ENCODE measurements at places on chromosomes 3 and 15.

GRCh38 chr3:30510596-30510995 is 95.8 kb upstream of the TGFBR2 start:
- no peak for DNase-seq
- H3K27me3 ChIP-seq, result no peaks in the 10 kb centered on the region
- no peak overlapping the region for H3K4me3 ChIP-seq
- no peaks in the 10 kb centered on the region for H3K36me3 ChIP-seq
- H3K4me1 ChIP-seq, result peaks cover 11% of the 10 kb centered on the region

- H3K36me3 ChIP-seq, result no peaks in the 10 kb centered on the region
- H3K27ac ChIP-seq, result peak overlapping the region; percentile 30
- peaks cover 10% of the 10 kb centered on the region for H3K4me1 ChIP-seq
- peak; percentile 60 for DNase-seq
- H3K4me3 ChIP-seq, result no peak overlapping the region
- no peaks in the 10 kb centered on the region for H3K27me3 ChIP-seq
Observed at GRCh38 chr3:136994772-136995516, 37.2 kb downstream of the IL20RB start.

DNA sequence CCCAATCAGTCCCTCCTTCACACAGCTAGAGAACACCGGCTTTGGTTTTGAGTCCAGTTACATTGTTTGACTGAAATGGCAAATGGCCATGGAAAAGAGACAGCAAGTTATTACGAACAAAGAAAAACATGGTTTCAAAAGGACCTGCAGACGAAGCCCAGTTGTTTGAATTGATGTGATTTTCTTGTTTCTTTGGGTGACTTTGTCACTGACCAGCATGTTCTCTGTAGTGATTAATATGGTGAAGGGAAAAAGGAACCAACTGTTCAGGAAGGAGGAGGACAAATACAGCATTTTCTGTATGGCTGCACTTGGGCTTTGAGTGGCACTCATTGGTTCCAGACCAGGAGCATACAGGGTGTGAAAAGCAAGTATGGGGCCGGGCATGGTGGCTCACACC is 217.4 kb upstream of the TPM1 start:
- H3K4me3 ChIP-seq, result no peak overlapping the region
- no peak overlapping the region for H3K27ac ChIP-seq
- no peaks in the 10 kb centered on the region for H3K4me1 ChIP-seq
- no peak for DNase-seq
- peaks cover 2% of the 10 kb centered on the region for H3K27me3 ChIP-seq

GRCh38 chr3:50651920-50652529 is 22.7 kb upstream of the DOCK3 start:
- peaks cover 25% of the 10 kb centered on the region for H3K4me1 ChIP-seq
- H3K36me3 ChIP-seq, result peaks cover 19% of the 10 kb centered on the region
- H3K27me3 ChIP-seq, result no peaks in the 10 kb centered on the region
- H3K4me3 ChIP-seq, result no peak overlapping the region

DNA sequence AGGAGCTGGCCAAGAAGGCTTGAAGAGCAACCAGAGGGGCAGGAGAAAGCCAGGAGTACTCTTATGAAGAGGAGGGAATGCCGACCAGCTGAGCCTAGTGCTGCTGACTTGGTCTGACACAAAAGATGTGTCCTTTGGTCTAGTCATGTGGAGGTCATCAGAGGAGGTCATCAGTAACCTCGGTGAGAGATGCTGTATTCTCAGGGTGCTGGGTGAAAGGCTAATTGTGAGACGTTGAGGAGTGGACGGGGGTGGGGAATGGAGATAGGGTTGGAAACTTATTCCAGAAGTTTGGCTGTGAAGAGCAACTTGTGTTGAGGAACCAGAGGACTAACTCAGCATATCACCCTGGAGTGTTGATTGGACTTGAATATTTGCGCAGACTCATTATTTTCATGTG is 5.5 kb downstream of the CRTC3 start:
- H3K4me3 ChIP-seq, result no peak overlapping the region
- peaks cover 86% of the 10 kb centered on the region for H3K4me1 ChIP-seq
- H3K27ac ChIP-seq, result no peak overlapping the region
- DNase-seq, result no peak
- peaks cover 25% of the 10 kb centered on the region for H3K36me3 ChIP-seq

- DNase-seq, result no peak
- H3K4me1 ChIP-seq, result peaks cover 5% of the 10 kb centered on the region
- no peak overlapping the region for H3K4me3 ChIP-seq
- H3K27ac ChIP-seq, result no peak overlapping the region
Observed at GRCh38 chr15:44029940-44030568, 165.0 kb downstream of the FRMD5 start.

DNA sequence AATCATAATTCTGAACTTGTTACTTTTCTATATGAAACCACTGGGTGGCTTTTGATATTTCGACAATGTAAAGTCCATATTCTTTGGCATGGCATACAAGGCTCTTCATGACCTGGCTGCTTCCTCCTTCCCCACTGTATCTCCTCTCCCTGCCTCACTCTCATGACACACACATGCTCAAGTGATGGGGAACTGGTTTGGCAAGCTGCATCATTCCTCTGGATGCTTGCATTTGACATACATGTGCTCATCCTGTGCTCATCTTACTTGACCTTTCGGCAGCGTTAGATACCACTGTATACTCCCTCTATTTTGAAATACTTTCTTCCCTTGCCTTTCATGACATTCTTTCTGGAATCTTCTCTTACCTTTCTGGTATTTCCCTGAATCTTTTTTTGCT is 51.8 kb upstream of the ZDHHC23 start:
- peaks cover 6% of the 10 kb centered on the region for H3K4me1 ChIP-seq
- no peak overlapping the region for H3K27ac ChIP-seq
- DNase-seq, result no peak
- no peaks in the 10 kb centered on the region for H3K27me3 ChIP-seq

- no peaks in the 10 kb centered on the region for H3K27me3 ChIP-seq
- H3K36me3 ChIP-seq, result no peaks in the 10 kb centered on the region
- no peaks in the 10 kb centered on the region for H3K4me1 ChIP-seq
- no peak overlapping the region for H3K27ac ChIP-seq
- no peak for DNase-seq
Observed at GRCh38 chr3:55531321-55531720, 44.2 kb upstream of the WNT5A start.

GRCh38 chr15:76974456-76975036 is 20.4 kb upstream of the PSTPIP1 start:
- H3K27ac ChIP-seq, result no peak overlapping the region
- no peaks in the 10 kb centered on the region for H3K36me3 ChIP-seq
- peak; percentile 42 for DNase-seq
- H3K27me3 ChIP-seq, result no peaks in the 10 kb centered on the region

- peaks cover 57% of the 10 kb centered on the region for H3K4me1 ChIP-seq
- DNase-seq, result peak; percentile 65
- H3K36me3 ChIP-seq, result no peaks in the 10 kb centered on the region
- peak overlapping the region; percentile 99 for H3K27ac ChIP-seq
- peak overlapping the region; percentile 24 for H3K4me3 ChIP-seq
Observed at GRCh38 chr3:31253782-31254181, 278.9 kb upstream of the STT3B start.

GRCh38 chr3:125261031-125261430 is 48.5 kb upstream of the SLC12A8 start:
- no peak overlapping the region for H3K4me3 ChIP-seq
- H3K4me1 ChIP-seq, result peaks cover 5% of the 10 kb centered on the region
- DNase-seq, result no peak
- H3K27ac ChIP-seq, result no peak overlapping the region
- H3K36me3 ChIP-seq, result peaks cover 41% of the 10 kb centered on the region

GRCh38 chr3:159674583-159674982 is 314.1 kb upstream of the IL12A start:
- no peaks in the 10 kb centered on the region for H3K36me3 ChIP-seq
- H3K4me3 ChIP-seq, result no peak overlapping the region
- H3K27me3 ChIP-seq, result no peaks in the 10 kb centered on the region
- H3K27ac ChIP-seq, result no peak overlapping the region
- no peak for DNase-seq
- H3K4me1 ChIP-seq, result no peaks in the 10 kb centered on the region

GRCh38 chr15:66617137-66618090 is 51.6 kb upstream of the LCTL start:
- no peak overlapping the region for H3K27ac ChIP-seq
- peaks cover 15% of the 10 kb centered on the region for H3K27me3 ChIP-seq
- H3K4me1 ChIP-seq, result no peaks in the 10 kb centered on the region
- H3K36me3 ChIP-seq, result no peaks in the 10 kb centered on the region
- H3K4me3 ChIP-seq, result no peak overlapping the region

DNA sequence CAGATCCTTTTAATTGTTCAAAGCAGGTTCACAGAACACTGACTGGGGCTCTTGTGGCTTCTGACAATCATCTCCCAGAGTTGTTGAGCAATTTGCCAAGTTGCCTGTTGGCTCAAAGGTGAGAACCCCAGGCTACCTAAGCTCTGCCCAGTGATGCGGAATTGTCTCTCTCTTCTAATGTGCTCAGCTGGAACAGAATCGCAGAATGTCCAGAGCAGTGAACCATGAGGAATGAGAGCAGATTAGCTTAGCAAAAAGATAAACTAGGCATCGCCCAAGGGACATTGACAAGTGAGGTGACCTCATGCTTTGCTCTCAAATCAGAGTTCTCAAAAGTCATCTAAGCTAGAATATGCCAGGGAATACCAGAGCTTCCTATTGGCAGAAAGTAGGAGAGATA is 148.1 kb downstream of the WDR76 start:
- DNase-seq, result no peak
- peaks cover 19% of the 10 kb centered on the region for H3K4me1 ChIP-seq
- H3K4me3 ChIP-seq, result no peak overlapping the region

- H3K4me1 ChIP-seq, result peaks cover 4% of the 10 kb centered on the region
- H3K27me3 ChIP-seq, result peaks cover 12% of the 10 kb centered on the region
- no peaks in the 10 kb centered on the region for H3K36me3 ChIP-seq
- no peak overlapping the region for H3K4me3 ChIP-seq
- no peak overlapping the region for H3K27ac ChIP-seq
Observed at GRCh38 chr3:182787302-182788036, 5.8 kb upstream of the ATP11B start.

GRCh38 chr3:189298469-189299375 is 127.0 kb downstream of the TPRG1 start:
- no peak overlapping the region for H3K4me3 ChIP-seq
- H3K4me1 ChIP-seq, result peaks cover 68% of the 10 kb centered on the region
- peak; percentile 42 for DNase-seq

- DNase-seq, result no peak
- H3K27ac ChIP-seq, result no peak overlapping the region
- no peaks in the 10 kb centered on the region for H3K36me3 ChIP-seq
- H3K4me1 ChIP-seq, result no peaks in the 10 kb centered on the region
- no peak overlapping the region for H3K4me3 ChIP-seq
- no peaks in the 10 kb centered on the region for H3K27me3 ChIP-seq
Observed at GRCh38 chr3:97106652-97106989, 292.2 kb downstream of the EPHA6 start.

DNA sequence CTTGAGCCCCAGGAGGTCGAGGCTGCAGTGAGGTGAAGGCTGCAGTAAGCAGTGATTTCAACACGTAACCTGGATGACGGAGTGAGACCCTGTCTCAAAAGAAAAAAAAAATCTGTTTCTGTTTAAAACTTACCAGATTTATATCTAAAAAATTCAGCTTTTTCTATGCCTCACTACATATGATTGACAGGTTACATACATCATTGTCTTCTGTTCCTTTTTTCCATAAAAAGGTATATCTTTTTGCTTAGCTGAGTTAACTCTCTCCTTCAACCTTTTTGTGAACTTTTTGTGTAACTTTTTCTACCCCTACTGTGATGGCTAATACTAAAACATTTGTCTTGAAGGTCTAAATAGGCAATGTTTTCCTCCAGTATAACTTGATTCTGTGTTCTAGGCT is 38.6 kb upstream of the SETD2 start:
- no peaks in the 10 kb centered on the region for H3K4me1 ChIP-seq
- H3K27ac ChIP-seq, result no peak overlapping the region
- no peak for DNase-seq
- H3K36me3 ChIP-seq, result no peaks in the 10 kb centered on the region

GRCh38 chr15:68528626-68529290 is 50.0 kb upstream of the CORO2B start:
- peaks cover 6% of the 10 kb centered on the region for H3K27me3 ChIP-seq
- no peak overlapping the region for H3K4me3 ChIP-seq
- peaks cover 2% of the 10 kb centered on the region for H3K36me3 ChIP-seq
- no peak for DNase-seq
- no peak overlapping the region for H3K27ac ChIP-seq

DNA sequence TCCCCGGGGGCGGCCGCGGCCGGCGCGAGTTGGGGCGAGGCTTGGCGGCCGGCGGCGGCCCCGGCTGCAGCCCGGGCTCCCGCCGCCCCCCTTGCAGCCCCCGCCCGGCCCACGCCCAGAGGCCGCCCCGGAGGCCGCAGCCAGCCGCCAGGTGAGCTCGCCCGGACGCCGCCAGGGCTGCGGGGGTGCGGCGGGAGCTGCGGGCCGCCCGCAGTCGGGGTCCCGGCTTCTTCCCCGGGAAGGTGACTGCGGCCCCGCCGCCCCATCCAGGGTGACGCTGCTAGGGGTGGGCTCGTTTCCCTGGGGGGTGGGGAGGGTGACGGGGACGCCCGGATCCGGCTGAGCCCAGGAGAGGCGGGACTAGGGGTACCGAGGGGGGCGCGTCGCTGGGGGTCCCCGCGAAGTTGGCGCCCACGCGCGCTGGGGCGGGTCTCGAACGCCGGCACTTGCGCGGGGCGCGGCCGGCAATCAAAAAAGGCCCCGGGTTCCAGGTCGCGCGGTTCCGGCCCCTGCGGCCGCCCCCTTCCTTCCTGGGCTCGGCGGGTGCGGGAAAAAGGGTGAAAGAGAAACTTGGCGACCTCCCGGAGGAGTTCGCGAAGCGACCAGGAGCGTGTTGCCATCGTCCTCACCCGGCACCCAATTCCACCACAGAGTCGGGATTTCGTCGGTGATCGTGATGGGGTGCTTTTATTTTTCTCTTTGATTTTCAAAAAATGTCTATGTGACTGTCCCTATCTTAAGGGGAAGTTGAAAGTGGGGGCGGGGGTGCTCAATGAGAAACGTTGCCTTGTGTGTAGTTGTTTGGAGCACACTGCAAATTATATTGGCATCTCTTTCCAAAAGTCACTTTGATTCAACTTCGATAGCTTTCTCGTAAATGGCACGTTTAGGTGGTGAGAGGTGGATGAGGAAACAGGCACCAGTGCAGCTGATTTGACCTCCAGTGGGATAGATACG is 619 bp downstream of the ATXN7 start:
- H3K36me3 ChIP-seq, result peaks cover 24% of the 10 kb centered on the region
- peak; percentile 59 for DNase-seq
- H3K4me1 ChIP-seq, result peaks cover 57% of the 10 kb centered on the region

DNA sequence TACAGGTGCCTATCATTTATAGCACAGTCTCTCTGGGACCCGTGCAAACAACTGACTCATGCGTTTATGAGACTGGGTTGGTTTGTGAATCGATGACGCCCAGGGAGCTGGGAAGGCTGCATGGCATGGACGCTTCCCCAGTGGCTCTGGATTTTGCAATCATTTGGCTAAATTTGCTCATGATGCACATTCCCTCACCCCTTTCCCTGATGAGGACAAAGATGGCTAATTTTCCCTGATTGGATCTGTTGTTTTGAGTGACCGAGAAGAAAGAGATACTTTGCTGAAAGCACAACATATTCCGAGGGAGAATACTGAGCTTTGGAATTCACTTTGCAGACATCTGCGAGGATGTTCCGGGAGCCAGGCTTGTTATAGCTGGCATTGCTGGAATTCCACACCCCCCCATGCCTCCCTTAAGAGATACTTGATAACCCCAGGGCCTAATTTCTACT is 51.1 kb downstream of the CGNL1 start:
- H3K4me1 ChIP-seq, result no peaks in the 10 kb centered on the region
- no peaks in the 10 kb centered on the region for H3K36me3 ChIP-seq
- no peak for DNase-seq
- no peaks in the 10 kb centered on the region for H3K27me3 ChIP-seq
- H3K27ac ChIP-seq, result no peak overlapping the region
